Stimulated activated naive CD8-positive, alpha-beta T cell treated with anti-CD3 and anti-CD28 coated beads, Interleukin-15, amount 100 ng/mL, for 72 hours (primary cell): ENCODE measurements at places on chromosomes 4 and X.

- DNase-seq: no peak
Measured at GRCh38 chr4:183175631-183176232, 76.7 kb downstream of the WWC2 start.

DNA sequence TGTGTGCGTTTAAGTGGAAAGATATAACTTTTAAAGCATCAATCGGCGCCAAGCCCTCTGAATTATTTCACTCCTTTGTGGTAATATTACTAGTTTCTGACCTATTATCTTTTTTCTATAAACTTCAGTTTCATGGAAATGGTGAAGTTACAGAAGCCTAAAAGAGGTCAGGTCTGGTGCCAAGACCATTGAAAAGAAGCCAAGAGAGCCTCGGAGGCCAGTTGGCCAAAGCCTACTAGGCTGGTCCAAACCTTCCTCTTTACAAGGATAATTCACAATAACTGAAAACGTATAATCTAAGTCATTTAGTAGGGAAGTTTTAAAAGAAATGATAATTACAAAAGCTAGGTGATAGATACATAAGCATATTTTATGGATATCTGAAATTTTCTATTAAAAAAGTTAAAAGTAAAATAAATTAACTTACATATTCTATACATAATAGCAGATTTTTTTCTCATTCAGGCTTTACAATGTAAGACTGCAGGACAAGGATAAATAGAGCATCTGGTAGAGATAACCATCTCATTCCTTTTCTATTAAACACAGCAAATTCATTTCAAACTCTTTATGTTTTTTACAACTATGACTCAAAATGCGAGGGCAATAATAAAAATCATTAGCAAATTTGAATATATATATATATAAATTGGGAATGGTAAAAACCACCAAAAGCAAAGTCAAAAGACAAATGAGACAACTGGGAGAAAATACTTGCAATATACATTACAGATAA is 49.2 kb downstream of the WDFY3 start:
- DNase-seq: no peak

DNA sequence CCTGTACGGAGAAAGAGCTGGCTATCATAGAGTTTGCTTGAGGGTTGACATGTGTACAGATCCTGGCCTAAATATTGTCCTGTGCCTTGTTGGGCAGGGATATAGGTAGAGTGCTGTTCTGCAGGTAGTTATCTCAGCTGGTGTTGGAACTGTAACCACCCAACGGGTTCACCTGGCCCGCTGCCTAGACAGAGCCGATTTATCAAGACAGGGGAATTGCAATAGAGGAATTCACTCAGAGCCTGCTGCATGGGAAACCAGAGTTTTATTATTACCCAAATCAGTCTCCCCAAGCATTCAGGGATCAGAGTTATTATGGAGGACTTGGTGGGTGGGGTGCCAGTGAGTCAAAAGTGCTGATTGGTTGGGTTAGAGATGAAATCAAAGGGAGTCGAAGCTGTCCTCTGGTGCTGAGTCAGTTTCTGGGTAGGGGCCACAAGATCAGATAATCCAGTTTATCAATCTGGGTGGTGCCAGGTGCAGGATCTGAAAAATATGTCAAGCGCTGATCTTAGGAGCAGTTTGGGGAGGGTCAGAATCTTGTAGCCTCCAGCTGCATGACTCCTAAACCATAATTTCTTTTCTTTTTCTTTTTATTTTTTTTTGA is 42.5 kb upstream of the XIAP start:
- DNase-seq: no peak

DNA sequence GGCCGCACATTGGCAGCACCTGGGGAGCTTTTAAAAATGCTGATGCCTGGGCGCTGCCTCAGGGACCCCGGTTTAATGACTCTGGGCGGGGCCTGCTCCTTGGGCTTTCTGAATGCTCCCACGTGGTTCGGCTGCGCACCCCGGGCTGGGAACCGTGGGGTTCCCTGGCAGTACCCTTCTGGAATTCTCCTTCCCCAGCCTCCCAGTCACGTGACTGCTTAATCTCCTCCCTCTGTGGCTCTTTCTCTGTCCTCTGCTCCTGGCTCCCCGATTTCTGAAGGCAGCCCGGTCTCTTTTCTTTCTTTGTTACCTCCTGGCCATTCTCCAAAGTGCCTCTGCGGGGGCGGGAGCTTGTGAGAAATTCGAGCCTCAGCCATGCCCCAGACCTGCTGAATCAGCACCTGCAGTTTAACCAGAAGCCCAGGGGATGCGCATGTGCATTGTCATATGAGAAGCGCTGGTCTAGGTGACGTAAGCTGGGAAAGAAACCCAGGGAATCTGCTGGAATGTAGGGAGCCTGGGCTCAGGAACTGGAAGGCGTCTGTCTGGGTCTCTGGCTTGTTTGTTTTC is 16.6 kb downstream of the CLCN4 start:
- no peak for DNase-seq

DNA sequence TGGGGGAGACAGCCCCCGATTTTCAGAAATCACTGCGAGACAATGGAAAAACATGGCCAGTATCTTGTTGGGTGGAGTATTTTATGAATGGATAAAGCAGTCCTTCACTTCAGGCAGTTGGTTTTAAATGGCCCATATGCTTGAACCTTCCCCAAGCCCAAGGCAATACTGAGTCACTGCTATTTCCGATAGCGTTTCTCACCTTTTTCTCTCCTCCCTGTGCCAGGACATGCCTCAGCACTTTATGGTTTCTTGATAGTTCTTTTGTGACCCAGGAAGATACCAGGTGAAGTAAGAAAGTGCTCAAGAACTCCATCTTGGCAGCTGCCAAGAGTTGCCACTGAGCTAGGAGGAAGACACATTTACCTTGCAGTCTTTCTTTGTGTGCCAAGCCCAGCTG is 26.8 kb upstream of the ESX1 start:
- no peak for DNase-seq

- DNase-seq: no peak
Measured at GRCh38 chr4:95317085-95317793, 231.5 kb downstream of the UNC5C start.

DNA sequence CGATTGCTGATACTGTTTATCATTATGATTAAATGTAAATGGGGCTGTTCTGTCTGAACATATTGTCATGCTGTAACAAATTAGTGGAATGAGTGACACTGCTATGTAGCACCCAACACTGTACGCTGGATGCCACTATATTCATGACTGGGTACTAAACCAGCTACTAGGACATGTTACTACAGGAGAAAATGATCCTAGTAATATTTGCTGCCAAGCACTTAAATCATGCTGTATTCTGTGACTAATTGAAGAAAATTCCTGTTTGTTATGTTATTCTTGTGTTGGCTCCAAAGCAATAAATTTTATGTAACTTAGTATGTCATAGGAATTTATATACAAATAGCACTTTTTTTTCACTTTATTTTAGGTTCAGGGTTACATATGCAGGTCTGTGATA is 804.2 kb downstream of the CENPC start:
- DNase-seq: no peak

DNA sequence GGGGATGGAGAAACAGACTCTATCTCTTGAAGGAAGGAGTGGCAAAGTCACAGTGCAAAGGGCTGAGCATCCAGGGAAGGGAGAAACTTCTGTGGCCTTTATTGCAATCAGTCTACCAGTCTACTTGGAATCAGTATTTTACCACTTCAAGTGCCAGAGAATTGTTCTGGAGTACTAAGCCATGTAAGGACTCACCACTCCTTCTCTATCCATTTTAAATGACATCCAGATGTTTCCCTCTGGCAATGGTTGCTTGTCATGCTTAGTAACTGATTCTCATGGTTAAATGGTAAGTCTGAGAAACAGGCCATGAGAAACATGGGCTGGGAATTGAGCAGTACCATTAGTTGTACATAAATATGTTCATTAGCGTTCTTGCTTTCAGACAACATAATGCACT is 21.1 kb upstream of the SMIM10 start:
- DNase-seq: no peak

DNA sequence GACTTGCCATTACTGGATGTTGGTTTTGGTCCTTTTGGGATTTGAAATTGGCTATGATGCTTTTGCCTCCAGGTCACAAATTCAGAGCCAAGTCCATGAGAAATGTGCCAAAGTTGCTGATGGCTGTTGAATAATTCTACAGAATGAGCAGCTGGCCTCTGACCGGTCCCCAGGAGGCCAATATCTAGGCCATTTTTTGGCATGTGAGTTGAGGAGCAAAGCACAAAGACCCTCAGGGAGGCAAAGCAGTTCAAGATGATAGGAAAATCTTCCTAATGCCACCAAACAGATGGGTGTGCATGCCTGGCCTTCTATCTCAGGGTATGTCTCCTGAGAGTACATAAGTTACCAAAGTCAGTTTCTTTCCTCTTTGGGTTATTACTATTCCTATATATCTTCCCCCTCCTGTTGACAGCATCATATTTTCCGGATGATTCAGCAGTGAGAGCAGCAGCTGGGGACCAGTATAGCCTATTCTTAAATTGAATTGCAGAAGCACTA is 44.4 kb downstream of the SEL1L3 start:
- DNase-seq: no peak

- no peak for DNase-seq
Measured at GRCh38 chr4:78601013-78601412, 49.4 kb downstream of the ANXA3 start.

DNA sequence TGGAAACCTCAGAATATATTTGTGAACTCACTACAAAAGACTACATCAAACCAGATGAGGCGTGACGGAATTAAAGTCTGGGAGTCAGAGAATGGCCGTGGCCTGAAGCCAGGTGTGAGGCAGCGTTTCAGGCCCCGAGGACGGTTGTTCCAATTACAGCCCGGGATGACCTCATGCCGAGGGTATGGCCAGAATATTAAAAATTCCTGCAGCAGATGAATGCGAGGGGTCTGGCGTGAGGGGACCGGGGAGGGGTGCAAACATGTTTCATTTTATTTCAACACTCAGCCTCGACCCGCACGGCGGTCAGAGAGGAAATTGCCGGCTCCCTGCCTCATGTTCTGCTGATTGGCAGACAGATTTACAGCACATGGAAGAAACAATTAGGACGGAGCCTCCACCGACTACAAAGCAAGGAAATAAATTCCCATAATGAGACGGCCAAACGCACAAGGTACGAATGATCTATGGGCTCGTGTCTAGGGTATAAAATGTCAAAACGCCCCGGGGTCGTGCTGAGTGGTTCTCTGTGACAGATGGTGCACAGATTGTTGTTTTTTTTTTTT is 289.7 kb downstream of the SHOX start:
- DNase-seq: no peak

DNA sequence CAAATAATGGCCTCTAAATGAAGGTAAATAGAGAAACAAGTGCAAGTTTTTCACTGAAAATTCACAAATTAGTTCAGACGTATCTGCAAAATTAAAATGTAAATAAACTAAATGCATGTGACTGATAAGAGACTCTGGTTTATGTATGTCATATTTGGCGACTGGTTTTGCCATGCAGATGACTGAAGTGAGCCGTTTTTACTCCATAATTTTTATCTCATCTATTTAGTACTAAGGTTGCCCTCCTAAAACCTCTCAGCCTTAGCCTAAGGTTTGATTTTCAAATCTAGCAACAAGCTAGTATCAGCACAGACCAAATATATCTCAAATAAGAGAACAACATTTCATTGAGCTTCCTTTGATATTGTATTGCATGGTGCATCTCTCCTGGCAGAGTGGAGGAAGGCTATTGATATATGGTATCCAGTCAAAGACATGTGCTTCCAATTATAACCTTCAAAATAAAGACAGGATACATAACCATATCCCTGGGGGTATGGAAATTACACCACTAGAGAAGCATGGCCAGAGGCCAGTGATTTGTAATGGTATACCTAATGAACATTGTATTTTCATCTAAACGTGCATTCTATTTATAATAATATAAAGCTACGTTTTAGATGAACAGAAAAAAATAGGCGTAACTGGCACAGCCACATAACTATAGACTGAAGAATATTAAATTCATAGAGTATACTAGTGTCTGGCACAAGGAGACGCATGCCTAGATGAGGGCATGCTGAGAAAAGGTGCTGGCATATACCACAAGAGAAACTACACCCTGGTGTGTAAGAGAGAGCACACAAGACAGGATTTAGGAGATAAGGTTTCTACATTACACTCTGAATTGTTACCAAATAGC is 392.6 kb upstream of the INTU start:
- no peak for DNase-seq

DNA sequence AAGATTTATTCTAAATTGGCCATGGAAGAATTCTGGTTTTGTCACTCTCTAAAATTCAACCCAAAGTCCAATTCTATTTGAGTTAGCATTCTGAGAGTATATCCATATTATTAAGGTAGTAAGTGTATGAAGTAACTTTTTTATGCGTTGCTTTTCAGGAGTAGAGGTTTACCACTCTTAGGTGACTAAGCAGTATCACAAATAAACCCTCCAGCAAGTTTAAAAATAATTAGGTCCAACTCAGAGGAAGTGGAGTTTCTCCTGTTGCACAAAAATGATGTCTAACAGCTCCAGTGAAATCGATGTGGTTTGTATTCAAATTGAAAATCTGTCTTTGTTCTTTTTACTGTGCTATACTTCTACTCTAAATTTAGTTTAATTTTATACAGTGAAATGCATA is 6.6 kb downstream of the SCML1 start:
- DNase-seq: no peak

GRCh38 chrX:54675762-54676161 is 122.3 kb downstream of the ITIH6 start:
- DNase-seq: no peak

GRCh38 chr4:139933541-139933940 is 220.4 kb downstream of the MAML3 start:
- DNase-seq: no peak

- DNase-seq: no peak
Measured at GRCh38 chrX:1584237-1585011, 7.0 kb upstream of the AKAP17A start.

- no peak for DNase-seq
Measured at GRCh38 chr4:100591161-100591876, 73.5 kb upstream of the EMCN start.

DNA sequence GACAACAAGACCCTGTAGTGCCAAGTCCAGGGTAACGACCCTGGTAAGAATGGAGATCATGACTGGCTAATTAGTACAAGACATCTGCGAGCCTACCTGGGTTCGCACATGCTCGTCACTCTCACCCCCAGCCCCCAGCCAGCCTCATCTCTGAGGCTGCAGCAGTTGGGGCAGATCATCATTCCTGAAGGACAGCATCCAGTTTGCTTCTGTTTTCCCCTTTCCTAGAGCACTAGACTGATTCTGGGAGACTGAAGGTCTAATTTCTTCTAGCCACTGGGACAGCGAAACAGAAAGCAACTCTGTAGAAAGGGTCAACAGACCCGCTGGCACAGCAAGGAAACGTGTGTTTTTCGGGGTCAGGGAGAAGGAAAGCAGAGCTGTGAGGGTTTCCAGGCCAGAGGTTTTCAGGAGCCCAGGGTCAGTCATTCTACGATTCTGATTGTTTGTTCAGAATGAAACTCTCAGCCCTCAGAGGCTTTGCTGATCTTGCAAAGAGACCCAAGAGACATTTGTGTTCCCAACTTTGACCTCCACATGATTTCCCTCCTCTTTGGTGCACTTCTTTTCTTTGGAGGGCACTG is 343.1 kb upstream of the NOCT start:
- DNase-seq: no peak
